Fibroblast of skin of scalp (primary cell): ENCODE measurements at places on chromosomes 7 and 10.

GRCh38 chr7:144519925-144520324, 116.4 kb upstream of the NOBOX start:
- DNase-seq = no peak

- peak; percentile 30 for DNase-seq
These were observed 19.6 kb upstream of the MACC1 start for GRCh38 chr7:20236790-20237189.

DNA sequence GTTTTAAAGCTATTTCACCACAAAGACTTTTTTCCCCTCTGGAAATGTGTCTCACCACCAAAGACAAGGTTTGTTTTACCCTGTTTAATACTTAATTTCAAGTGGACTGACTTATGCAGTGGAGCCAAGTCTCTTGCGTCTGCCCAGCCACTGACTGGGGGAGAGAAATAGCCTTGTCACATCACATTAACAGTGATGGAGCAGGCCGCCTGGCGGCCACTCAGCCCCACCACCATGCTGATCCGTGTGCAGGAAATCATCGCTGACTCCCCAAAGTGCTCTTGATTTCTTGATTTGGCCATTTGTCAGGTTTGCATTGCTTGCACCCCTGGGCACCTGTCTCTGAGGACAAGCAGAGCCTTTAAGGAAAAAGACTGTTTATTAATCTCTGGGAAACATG, 334.1 kb downstream of the GLRX3 start:
- DNase-seq = no peak

- DNase-seq = no peak
These were observed 27.2 kb upstream of the ATP6V0A4 start for GRCh38 chr7:138825049-138825721.

DNA sequence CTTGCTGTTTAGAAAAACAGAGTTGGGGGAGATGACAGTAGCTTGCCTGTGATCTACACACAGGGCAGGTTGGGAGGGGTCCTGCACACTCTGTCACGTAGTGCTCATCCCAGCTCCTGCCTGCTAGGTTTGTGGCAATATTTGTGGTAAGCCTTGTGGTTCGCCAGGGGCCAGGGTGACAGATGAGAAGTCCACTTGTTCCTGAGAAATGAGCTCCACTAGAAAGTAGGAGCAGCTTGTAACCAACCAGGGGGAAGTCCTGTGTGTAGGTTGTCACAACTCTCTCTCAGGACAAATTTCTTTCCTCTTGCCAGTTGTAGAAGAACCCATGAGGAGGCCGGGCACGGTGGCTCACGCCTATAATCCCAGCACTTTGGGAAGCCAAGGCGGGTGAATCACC, 147.0 kb downstream of the TCF7L2 start:
- no peak for DNase-seq

DNA sequence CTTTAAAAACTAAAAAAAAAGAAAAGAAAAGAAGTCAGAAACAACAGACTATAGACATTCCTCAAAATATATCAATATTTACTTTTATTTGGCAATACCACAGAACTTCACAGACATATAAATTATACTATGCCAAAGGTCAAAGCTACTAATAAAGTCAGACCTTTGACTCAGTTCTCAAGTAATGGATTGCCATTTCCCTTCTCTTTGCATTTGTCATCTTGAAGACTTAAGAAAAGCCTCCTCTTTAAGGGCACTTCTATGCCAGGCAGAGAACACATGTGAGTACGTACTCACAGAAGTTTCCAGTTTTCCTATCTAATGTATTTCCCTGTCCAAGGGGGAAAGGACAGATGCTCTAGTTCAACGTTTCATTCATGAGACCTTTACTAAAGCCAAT, 37.6 kb downstream of the TNPO3 start:
- DNase-seq = no peak

DNA sequence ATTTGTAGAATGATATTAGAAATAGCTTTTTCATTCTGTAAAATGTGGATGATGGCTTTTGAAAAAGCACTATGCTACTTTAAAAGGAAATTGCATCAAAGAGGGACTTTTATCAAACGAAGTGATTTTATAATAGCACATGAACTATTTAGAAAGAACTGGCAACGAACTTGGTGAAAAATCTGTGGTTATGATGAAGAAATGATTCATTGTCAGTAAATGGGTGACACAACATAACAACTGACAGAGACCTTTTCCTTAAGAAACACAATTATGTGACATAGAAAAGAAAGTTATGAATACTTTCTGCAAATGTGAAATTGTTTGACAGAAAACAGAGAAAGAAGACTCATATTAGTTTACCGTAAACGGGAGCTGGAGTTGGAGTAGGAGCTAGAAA, 60.7 kb upstream of the LAMB4 start:
- DNase-seq = peak; percentile 33

DNA sequence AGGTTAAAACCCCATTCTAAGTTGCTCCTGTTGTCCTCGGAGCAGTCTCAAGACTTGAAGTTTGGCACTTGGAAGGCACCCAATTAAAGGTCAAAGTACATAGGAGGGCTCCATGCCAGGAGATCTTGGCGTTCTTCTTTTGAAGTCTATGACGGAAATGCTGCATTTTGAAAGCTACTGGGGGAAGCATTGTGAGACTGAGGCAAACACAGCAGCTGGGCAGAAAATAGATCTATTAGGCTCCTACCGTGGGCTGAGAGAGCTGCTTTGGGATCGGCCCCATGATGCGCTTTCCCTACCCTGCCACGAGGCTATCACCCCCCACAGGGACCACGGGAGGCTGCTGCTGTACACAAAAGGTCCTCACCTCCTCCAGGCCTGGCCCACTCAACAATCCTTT, 20.0 kb downstream of the KIAA1549 start:
- DNase-seq = no peak

DNA sequence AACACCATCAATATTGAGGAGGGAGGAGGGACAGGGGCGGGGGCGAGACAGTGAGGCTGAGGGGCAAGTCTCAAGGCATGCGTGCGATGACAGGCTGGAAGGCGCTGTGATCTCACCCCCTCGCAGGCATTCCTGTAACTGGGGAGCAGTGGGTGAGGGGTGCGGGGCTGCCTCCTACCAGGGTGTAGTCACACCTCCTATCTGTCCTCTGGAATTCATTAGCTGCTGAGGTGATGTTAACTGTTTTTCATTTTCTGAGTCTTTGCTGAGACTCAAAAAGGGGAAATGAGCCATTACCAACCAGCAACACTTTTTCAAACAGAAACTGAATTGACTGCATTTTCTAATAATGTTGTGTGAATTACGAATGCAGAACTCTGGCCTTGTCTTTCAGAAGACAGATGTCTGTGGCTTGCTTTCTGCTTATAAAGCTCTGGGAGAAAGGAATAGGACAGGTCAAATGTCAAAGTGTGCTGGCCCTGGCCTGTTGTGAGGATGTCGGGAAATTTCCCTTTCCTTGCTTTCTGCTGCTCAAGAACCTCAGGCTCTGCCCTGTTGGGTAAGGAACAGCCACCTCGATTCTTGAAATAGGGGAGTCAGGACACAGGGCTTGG, 23.7 kb upstream of the CDH23 start:
- peak; percentile 42 for DNase-seq

- DNase-seq = peak; percentile 51
These were observed 51.1 kb downstream of the EXOC4 start for GRCh38 chr7:133303931-133304330.

GRCh38 chr10:6333086-6333485, 130.4 kb downstream of the PFKFB3 start:
- DNase-seq = peak; percentile 22

- no peak for DNase-seq
These were observed 35.1 kb downstream of the BRAF start for GRCh38 chr7:140889645-140890044.

GRCh38 chr7:102849538-102849937, 63.3 kb upstream of the LRRC17 start:
- no peak for DNase-seq

DNA sequence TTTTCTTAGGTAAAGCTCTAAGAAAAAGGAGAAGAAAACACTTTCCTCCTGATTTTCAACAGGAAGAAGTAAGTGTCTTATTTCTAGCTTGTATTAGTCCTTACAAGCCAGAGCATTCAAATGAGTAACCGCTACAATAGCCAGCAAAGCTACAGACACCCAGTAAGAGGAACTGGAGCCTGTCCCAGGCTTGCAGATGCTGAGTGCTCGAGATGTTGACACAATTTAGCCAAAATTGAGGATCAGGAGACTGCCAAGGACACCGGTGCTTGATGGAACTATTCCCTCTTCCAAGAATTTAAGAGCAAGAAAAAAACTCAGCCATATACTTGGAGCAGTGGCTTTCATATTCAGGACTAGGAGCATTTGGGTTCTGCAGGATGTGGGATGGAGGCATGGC, 149.3 kb upstream of the DPP6 start:
- no peak for DNase-seq

GRCh38 chr10:127812041-127812440, 75.1 kb downstream of the FOXI2 start:
- no peak for DNase-seq

- no peak for DNase-seq
These were observed 209.8 kb downstream of the ZNF33B start for GRCh38 chr10:42428534-42428933.

- no peak for DNase-seq
These were observed 50.6 kb downstream of the PARD3 start for GRCh38 chr10:34764472-34764946.

- no peak for DNase-seq
These were observed 81.8 kb upstream of the CAV2 start for GRCh38 chr7:116417593-116418345.

DNA sequence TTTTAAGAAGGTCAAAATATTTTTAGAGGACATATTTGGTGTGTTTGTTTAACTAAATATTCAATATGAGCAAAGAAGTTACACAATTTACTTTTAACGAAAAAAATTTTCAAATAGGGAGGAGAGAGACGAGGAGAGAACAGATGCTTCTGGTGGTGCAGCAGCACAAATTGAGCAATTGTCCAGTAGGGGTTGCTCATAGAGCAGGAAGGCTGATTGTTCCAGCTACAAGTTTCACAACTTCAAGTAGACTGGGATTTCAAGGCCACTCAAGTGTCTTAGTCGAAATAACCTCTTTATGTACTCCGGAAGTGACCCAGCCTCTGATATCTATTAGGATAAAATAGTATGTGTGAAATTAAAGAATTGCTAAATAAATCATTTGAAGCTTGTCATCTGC, 197.9 kb downstream of the HDAC9 start:
- peak; percentile 89 for DNase-seq

DNA sequence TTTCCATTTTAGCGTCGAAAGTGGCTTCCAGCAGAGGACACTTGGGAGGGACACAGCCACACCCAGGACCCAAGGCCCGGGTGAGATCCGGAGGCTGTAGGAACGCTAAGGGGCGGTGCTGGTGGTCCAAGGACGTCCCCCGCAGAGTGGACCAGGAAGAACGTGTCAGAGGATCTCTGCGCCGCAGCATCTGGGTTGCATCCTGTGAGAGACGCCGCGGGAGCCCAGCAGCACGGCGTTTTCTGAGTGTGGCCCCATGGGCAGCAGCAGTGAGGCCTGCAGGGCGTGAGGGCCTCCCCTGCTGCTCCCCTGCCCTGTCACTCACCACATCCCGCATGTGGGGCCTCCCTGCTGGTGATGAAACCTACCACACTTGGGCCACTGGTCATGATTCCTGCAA, 40.5 kb upstream of the BNIP3 start:
- DNase-seq = no peak

DNA sequence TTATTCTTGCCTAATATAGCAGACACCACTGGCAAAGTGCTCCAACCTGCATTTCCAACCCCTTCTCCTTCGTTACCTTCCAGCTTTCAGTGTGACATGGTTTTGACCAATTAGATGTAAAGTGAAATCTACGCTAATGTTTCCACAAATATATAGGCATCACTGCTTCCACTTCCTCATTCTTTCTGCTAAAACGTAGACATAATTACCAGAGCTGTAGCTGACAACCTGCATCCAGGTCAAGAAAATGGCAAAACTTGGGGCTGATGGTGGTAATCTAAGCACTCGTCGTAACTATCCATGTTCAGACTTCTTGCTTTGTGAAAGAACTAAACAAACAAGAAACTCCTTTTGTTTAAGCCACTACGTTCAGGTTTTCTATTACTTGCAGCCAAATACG, 41.8 kb upstream of the COL1A2 start:
- DNase-seq = no peak

DNA sequence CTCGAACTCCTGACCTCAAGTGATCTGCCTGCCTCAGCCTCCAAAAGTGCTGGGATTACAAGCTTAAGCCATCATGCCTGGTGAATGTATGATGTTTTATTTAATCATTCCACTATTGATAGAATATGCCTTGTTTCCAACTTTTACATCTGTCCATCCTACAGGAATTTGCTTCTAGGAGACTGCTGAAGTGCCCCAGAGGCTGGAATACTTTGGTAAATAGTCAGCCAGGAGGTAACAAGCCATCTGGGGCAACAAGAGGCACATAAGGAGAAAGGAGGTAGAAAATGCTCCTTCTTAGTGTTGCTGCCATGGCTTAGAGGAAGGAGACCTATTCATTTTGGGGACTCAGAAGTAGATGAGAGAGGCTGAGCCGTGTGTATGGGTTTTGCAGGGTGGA, 14.8 kb downstream of the PLCE1 start:
- DNase-seq = no peak

- no peak for DNase-seq
These were observed 22.4 kb upstream of the FOXK1 start for GRCh38 chr7:4659551-4660286.

DNA sequence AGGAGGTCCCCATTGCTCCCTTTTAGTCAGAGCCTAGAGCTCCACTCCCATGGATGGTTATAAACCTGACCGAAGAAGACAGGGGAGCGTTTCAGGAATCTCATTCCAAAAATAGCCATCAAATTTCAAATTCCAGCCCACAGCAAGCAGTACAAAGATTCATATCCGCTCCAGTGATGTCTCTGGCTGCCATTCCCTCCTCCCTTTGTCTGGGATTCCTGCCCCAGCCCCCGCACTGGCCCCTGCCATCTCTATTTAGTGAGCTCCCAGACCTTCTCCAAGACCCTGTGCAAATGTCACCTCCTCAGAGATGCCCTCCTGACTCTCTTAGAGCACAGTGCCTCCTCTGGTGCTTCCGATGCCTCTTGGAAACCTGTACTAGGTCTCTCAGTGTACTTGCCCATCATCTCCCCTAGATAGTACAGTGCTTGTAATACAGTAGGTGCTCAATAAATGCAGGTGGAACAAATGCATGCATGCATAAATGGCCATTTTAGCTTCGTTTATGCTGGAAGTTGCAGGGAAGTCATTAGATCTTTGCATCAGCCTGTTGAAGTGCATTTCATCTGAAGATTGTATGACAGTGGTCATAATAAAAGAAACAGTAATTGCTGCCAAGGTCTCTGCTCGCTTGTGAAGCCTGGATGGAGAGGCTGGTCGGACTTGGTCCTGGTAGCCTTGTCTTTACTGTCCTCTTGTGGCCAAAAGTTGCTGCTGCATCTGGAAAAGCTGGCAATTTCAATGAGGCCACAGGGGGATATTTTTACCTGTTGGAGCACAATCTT, 32.0 kb upstream of the HABP2 start:
- DNase-seq = peak; percentile 84

- no peak for DNase-seq
These were observed 39.8 kb downstream of the RCC1L start for GRCh38 chr7:75033826-75034225.

DNA sequence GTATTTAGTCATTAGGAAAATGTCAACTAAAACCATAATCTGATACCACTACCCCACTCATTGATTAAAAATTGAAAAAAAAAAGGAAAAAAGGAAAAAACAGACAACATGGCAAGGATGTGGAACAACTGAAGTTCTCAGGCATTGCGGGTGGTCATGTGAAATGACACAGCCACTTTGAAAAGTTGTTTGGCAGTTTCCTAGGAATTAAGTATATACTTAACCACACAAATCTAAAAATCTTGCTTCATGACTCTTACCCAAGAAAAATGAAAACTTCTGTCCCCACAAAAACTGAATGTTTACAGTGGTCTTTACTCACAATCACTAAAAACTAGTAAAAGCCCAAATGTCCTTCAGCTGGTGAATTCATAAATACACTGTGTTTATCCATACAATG, 254.5 kb downstream of the AHR start:
- peak; percentile 66 for DNase-seq
